Stimulated activated CD8-positive, alpha-beta memory T cell treated with anti-CD3 and anti-CD28 coated beads, Interleukin-4, amount 100 ng/mL, for 4 hours (primary cell): ENCODE measurements at places on chromosomes 11 and 22.
A peak's percentile ranks its signal among the peaks of the same experiment; 100 is the strongest.

DNA sequence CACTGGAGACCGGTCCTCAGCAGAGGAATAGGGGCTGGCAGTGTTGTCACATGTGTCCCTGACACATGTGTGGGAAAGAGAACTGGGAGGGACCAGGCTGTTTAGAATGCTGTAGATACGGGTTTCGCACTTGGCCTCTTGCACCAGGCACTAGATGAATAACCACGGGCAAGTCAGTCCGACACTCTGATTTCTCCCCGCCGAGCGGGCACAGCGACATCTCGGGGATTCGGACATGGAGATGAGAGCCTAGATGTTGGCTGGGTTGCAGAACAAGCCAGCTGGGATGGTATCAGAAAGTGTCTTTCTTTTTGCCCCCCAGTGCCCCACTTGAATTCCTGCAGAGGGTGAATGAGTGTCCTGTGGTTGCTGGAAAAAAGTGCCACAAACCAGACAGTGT, 115.9 kb upstream of the SLC22A12 start:
- no peak for DNase-seq

DNA sequence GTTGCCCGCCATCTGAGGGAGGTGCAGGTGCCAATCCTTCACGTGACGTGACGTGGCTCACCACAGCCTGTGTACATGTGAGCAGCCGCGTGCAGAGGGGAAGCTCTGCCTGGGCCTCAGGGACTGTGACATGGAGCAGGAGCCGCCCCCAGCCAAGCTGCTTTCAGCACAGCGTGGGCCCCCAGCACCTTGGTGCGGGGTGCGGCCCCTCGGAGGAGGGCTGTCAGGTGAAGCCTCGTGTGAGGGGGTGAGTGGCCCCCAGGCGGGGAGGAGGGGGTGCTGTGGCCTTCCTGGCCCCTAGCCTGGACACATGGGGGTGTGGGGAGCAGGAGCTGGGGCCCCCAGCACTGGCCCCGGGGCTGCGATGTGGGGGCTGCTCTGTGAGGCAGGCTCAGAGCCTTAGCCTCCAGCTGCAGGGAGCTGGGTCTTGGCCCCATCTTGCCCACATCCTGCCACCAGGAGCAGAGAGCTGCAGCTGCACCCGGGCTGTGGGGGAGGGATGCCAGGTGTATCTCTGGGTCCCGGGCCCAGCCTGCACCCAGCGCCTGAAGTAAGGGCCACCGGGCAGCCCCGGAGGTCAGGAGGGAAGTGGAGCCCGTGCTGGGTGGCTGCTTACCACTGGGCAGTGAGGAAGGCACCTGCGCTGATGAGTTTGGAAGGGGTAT, at the start of gene ADORA2A:
Gene ADORA2A, plus strand, starts transcription at position 100 of the 665 bp plus-strand sequence. CDS start 5,806 bp downstream, outside the sequence.
- peak; percentile 70 for DNase-seq

DNA sequence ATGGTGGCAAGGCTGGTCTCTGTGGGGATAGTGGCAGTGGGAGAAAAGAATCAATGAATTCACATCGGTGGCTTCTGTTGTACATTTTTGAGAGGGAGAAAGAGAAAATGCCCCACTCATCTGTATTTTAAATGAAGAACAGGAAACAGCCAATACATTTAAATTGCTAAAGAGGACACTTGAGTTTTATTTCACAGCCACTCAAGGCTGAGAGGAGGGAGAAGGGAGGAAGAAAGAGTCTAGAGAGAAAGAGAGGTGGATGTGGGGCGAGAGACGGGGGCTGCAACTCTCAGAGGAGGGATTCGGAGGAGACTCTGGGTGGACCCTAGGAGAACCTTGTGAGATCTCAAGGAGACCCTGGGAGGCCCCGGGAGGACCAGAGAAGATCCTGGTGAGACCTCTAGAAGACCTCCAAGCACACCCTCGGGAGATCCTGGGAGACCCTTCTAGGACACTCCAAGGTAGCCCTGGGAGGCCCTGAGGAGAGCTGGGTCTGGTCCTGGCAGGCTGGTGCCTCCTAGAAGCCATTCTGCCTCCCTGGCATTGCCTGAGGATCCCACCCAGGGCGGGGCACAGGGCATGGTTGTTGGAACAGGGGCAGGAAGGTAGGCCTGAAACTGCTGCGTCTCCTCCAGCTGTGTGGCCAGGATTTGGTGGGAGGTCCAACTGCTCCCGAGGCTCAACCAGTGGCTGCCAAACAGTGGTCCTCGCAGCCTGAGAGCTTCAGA, 91.0 kb upstream of the SHISAL1 start:
- DNase-seq = no peak

DNA sequence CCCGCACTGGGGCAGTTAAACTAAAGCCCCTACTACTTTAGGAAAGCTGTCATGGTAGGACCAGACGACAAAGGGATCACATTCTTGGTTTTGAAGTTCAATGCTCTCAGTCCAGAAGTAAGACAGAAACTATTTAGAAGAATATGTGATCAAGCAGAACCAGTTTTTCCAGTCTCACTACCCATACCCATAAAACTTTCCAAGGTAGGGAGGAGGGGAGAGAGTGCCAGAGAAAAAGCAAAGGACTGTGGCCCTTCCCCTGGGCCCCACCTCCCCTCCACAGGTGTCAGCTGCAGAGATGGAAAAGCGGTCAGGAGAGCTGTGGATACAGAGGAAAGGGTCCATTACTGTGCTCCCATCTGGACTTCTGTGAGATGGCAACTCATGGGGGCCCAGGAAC, 587.1 kb downstream of the SOX6 start:
- no peak for DNase-seq

- DNase-seq = no peak
Measured at GRCh38 chr11:15692739-15693138, 578.0 kb downstream of the INSC start.

DNA sequence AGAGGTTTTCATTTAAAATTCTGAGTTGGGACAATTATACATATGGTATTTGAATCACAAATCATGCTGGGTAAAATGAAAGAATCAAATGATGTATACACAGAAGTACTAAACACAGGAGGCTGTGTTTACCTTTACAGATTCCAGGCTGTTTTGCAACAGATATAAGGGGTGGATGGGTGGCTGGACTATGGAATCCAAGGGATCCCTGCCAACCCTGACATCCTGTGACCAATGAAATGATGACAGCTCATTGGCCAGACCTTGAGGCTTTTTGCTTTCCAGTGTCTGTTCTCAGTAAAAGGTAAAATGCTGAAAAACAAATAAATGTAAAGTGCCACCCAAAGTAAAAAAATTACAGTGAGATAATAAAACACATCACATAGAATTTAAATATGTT, 3.3 kb upstream of the DDI1 start:
- no peak for DNase-seq

GRCh38 chr22:48578138-48579042, 1249.3 kb downstream of the BRD1 start:
- no peak for DNase-seq

- no peak for DNase-seq
Measured at GRCh38 chr11:17412488-17413180, 24.2 kb upstream of the KCNJ11 start.

GRCh38 chr11:76666830-76667229, 3.7 kb downstream of the LRRC32 start:
- no peak for DNase-seq
